BE2C (cell line): ENCODE measurements at places on chromosomes 11 and 22.

DNA sequence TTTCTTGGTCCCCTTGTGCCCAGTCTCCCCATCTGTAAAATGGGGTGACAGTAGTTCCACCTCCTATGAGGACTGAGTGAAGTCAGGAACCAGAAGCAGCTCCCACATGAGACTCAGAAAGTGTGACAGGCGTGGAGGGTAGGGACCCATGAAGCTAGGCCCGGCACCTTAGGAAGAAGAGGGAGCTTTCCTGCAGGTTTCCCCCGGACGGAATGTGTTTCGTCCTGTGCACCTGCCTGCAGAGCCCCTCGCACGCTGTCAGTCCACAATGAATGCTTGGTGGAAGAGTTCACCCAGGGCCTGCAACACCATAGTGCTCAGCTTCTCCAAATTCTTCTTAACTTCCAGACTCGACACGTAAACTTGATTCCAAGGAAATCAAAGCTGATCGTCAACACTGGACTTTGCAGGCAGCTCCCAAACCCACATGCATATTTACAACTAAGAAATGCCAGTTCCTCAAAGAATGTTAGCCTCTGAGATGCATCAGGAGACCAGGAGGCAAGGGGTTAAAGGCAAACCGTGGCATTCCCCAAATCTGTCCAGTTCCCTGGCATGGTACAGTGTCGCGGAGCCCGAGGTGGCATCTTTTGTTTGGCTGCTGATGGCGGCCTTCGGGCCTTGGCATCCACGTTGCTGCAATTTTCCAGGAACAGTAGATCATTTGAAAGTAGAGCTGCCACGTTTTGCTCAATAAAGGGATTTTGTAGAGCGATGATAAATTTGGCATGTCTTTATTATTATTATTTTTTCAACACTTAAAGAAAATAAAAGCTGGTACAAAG is 15.4 kb downstream of the LRP5 start:
- DNase-seq, result no peak

GRCh38 chr11:11389238-11389637 is 36.2 kb upstream of the CSNK2A3 start:
- DNase-seq, result no peak

- DNase-seq, result no peak
Observed at GRCh38 chr11:118917481-118918127, 8.1 kb downstream of the BCL9L start.

GRCh38 chr11:61472868-61473267 is 35.7 kb upstream of the LRRC10B start:
- no peak for DNase-seq

DNA sequence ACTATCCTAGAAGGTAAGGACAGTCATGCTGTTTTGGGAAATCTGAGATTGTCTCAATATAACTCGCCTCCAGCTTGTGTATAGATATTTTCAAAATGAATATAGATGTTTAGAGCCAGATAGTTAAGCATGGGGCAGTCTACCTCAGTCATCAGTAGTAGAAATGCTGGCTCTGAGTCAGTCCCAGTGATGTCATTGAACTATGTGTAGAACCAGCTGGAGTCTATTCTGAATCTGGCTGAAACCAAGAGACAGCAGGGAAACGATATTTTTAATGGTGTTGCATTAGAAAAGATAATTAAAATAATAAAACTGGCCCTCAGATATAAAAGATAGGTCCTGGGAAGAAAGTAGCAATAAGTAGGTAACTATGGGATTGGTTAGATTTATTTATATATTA is 25.9 kb downstream of the PIWIL4 start:
- no peak for DNase-seq

GRCh38 chr22:24703101-24703500 is 71.4 kb downstream of the PIWIL3 start:
- DNase-seq, result peak; percentile 68

GRCh38 chr22:46251816-46252380 is 1.8 kb upstream of the CDPF1 start:
- no peak for DNase-seq

DNA sequence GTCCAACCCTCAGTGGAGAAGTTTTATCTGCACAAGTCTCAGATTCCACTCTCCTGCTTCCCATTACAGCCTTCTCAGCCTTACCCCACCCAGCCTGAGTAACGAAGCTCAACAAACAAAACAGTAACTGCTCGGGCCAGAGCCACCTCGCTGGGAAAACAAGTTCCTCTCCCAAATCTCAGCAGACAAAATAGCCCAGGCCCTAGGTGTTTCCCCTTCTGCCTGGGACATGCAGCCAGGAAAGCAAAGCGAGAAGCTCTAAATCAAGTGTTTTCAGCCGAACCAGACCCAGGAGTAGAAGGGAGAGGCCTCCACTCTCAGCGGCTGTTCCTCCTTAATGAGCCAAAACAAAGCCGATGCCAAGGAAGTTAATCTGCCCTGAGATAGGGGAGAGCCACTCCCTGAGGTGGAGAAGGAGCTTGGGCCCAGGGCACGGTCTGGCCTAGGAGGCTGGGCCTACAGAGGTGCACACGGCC is 44.0 kb downstream of the LIF start:
- DNase-seq, result no peak

- DNase-seq, result no peak
Observed at GRCh38 chr11:131109257-131109656, 193.0 kb upstream of the SNX19 start.

DNA sequence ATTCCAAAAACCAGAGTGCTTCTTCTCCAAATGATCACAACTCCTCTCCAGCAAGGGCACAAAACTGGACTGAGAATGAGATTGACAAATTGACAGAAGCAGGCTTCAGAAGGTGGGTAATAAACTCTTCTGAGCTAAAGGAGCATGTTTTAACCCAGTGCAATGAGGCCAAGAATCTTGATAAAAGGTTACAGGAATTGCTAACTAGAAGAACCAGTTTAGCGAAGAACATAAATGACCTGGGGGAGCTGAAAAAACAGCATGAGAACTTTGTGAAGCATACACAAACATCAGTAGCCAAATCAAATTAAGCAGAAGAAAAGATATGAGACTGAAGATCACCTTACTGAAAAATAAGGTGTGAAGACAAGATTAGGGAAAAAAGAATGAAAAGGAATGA is 15.5 kb downstream of the OR52M1 start:
- no peak for DNase-seq

GRCh38 chr11:36092314-36093030 is 148.6 kb downstream of the LDLRAD3 start:
- no peak for DNase-seq

GRCh38 chr11:15836795-15837194 is 519.6 kb downstream of the SOX6 start:
- DNase-seq, result no peak

- DNase-seq, result no peak
Observed at GRCh38 chr11:13229136-13229535, 48.5 kb upstream of the BMAL1 start.

GRCh38 chr11:9771071-9771511 is 107.2 kb downstream of the SWAP70 start:
- no peak for DNase-seq

DNA sequence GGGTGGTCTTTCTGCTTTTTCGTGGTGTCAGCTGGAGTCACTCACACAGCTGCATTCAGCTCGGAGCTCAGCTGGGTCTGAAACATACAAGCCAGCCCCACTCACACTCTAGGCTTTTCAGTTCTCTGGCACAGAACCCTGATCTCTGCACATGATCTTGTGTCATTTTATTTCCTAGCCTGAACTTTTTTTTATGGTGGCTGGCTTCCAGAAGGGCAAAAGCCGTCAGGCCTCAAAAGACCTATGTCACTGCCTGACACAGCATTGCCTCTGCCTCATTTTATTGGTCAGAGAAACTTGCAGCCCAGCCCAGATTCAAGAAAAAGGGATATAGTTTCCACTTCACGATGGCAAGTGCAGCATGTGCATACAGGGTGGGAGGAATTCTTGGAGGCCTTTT is 117.8 kb downstream of the NTM start:
- DNase-seq, result no peak

DNA sequence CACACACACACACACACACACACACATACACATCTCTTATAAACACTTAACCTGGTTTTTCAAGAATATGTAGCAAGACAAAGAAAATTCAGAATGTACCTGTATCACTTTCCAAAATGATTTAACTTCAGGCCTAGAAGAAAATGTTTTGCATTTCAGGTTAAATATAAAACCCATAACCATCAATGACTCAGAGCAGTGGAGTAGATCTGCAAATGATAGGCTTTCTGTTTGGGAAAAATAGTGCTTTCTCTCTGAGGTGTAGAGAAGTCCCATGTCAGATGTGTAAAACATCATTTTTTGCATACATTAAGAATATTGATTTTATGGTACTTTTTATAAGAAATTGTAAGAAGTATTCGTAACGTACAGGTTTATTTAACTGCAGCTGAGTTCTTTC is 116.9 kb downstream of the STK33 start:
- DNase-seq, result no peak

DNA sequence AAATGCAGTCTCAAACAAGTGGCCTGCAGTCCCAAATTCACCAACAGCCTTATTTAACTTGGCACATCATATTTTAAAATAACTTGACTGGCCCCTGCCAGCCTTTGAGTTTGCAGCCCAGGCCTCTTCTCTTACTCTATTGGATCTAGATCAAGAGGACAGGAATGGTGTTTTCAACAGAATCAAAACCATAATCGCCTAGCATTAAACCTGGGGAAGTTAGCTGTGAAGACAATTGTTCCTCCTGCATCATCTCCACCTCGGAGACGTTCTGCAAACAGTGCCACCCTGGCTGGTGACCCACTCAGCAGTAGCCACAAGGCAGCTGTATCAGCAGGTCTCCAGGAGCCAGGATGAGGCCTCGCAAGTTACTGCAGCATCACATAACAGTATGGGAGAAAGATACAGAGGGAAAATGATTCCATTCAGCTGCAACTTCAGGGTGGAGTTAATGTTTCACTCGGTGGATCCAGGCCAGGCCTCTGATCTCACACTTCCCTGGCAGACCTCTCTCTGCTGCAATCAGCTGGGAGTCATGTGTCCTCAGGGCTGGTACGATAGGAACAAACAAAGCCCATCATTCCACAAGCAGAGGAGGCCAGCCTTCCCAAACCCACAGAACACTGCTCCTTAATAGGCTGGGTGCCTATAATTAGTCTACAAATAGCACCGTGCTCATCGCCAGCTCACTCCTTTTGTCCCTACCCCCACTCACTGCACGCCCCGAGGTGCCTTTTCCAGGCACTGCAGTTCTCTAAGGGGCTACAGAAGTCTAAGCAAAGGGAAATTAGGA is 18.6 kb upstream of the SCN2B start:
- DNase-seq, result no peak
